ENCODE measurements at places on chromosomes 2 and 18.

DNA sequence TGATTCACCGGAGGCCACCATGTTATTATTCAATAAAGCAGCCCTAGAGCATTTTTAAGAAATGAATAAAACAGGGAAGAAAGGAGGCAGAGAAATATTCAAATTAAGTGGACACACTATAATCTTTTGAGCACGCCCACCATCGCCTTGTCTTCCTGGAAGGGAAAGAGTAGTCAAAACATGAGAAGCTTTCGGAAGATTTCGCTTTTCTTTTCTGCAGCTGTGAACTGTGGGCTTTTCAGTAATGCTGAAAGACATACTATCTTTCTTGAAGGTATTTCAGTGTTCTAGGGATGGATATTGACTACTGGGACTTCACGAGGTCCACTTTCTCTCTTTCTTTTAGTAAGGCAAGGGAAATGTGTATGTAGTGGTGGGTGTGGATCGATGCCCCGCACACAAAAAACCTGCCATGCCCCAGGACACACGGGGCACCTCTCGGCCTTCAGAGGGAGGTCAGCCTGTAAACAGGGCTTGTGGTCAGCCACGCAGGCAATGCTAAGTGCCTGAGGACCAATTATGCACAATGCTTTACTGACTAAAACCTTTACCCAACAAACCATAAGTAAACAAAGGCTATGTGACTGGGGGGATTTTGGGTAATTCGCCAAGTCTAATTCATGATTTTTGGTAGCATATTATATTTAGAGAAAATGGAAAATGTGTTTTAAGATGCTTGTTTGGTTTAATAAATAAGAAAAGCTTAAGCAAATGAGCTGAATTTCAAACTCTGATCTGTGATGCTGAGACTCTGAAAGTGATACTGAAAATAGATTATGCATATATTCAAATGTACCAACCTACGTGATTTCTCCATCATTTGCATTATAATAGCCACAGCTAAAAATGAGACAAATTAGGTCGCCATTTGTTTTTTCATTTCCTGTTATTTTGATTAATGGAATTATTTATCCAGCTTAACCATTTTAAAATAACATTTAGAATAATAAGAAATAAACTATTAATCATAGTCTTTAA, 130.5 kb downstream of the ZNF516 start:
- DNase-seq, result no peak

DNA sequence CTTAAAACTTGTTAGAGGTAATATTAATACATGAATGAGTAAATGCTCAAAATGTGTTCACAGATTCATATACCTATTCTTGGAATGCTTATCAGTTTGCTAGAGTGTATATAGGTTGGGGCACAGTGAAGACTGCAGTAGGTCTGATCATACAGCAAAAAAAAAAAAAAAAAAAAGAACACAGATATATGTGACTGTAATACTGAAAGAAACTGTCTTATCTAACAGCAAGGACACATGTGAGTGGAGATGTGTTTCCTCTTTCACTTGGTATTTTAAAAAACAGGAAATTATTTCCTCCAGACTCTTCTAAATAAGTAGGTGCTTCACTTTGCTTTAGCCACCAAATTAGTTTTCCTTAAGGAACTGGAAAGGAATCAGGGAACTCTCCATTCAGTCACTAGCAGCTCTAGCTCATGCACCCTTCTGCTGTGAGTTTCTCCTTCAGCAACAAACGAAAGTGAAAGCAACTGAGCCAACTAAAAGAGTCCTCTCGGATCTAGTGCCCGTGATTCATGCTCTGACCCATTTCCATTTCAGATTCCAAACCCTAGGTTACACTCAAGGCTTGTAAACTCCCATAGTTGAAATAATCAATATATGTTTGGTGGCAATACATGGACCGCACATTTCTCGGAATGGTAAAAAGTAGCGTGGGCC, 98.5 kb downstream of the DSEL start:
- peak; percentile 32 for DNase-seq

GRCh38 chr2:6418291-6418690, 447.4 kb downstream of the CMPK2 start:
- no peak for DNase-seq

GRCh38 chr2:127662937-127663565, 12.3 kb downstream of the LIMS2 start:
- DNase-seq, result no peak

- peak; percentile 84 for DNase-seq
Measured at GRCh38 chr18:32019251-32019948, 775 bp downstream of the RNF125 start.

GRCh38 chr2:105873281-105873680, 128.6 kb downstream of the NCK2 start:
- DNase-seq, result no peak

DNA sequence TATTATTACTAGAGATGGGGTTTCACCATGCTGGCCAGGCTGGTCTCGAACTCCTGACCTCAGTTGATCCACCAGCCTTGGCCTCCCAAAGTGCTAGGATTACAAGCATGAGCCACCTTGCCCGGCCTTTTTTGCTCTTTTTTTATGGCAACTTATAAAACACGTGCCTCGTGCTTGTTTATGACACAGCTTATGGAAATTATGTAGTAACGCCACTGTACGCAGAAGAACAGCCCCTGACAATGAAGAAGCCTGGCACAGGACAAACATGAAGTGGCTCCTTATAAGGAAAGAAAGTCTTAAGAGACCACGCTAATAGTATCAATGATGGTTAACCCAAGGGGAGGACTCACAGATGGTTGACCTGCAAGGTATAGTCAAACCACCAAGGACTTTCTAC, 37.2 kb upstream of the RAPH1 start:
- DNase-seq, result no peak

GRCh38 chr2:85369500-85369899, 14.9 kb downstream of the ELMOD3 start:
- no peak for DNase-seq

DNA sequence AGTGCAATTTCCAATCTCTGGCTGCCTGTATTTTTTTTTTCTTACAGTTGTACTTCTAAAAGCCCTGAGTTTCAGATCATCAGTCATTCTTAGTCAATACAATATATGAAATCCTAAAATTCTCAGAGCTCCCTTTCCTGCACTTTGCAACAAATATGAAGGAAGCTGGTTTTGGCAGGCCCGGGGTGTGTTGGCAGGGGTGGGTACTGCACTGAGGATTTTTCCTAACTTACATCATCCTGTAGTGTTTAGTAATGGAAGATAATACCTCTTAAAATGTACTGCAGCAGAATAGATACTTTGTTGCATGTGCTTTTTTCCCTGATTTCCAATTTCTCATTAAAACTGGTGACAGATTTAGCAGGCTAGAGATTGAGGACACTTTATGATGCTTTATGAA, 374.6 kb downstream of the PTH2R start:
- DNase-seq, result no peak

GRCh38 chr18:13305301-13305700, 86.7 kb downstream of the LDLRAD4 start:
- DNase-seq, result no peak

- DNase-seq, result no peak
Measured at GRCh38 chr2:73069855-73070642, 1.5 kb downstream of the SFXN5 start.

Measured in CD4-positive, alpha-beta memory T cell (primary cell).